ENCODE measurements at places on chromosomes 2 and 18.

DNA sequence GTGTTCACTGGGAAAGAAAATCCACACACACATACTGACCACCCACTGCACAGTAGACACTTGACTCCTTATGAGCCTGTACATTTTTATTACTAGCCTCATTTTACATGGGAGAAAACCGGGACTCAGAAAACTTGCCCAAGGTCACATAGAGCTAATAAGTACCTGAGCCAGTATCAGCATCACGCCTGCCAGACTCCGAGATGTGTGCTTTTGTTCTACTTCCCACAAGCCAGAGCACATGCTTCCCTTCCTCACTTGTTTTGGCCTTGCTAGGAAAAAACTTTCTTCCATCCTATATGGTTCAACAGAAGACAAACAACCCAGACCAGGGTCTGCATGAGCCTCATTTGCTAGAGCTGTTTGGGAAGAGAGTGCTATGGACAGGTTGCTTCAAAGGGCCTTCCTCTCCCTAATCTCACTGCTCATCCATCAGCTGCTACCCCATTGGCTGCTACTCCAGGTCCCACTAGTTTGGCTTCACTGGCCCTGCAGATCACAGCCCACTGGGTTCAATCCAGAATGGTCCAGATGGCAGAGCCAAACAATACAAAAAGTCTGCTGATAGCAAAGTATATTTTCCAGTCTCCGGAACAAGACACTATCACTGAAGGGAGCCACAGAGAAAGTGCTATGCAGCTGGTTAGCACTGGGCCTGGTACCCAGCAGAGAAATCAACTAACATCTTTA, 63.9 kb downstream of the STK39 start:
- DNase-seq, result no peak

GRCh38 chr2:120886534-120887319, 151.1 kb downstream of the GLI2 start:
- DNase-seq, result no peak

- DNase-seq, result peak; percentile 73
Measured at GRCh38 chr18:73646196-73646595, 501.4 kb downstream of the FBXO15 start.

GRCh38 chr18:68532328-68532885, 182.5 kb downstream of the TMX3 start:
- DNase-seq, result no peak

GRCh38 chr2:222241128-222241870, 57.5 kb downstream of the PAX3 start:
- DNase-seq, result no peak

Measured in adipocyte (in vitro differentiated cells).